ENCODE measurements at places on chromosomes 12 and 14.

DNA sequence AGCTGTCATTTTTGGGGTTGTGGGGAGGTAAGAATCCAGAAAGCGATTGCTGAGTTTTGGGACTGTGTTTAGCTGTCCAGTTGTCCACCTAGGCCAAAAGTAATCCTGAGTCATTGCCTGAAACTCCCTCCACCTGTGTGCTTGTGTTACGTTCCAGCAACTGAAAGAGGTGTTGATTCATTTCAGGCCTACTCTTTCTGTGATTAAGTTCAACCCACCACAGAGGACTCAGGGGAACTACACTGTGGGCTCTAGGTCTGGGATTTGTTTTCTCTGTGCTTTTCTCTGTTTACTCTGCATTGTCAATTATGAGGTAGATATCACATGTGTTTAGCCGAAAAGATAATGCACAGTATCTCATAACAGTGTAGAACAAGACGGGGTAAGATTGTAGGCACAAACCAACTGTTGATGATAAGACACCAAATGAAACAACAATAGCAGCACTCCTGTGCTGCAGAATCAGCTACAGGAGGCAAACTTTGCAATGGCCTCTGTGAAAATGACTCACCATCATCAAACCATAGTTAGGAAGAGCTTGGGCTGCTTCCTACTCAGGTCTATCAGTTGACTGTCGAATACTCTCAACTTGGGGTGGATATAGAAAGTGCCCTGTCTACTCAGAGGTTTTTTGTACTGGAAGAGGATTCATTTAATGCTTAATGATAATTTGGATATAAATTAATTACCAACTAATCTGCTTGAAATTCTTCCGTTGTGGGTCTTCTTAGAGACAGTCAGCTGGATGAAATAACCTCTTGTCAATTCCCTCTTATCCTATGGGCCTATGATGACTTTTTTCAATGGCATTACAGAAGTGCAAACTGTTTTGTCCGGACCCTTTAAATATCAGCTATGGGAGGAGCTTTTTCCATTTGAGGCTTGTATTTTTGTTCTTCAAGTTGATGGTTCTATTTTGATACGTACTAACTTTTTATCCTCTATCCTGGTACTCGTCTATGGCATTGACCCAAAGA lies 385.9 kb downstream of the BMP4 start:
- no peak for DNase-seq

DNA sequence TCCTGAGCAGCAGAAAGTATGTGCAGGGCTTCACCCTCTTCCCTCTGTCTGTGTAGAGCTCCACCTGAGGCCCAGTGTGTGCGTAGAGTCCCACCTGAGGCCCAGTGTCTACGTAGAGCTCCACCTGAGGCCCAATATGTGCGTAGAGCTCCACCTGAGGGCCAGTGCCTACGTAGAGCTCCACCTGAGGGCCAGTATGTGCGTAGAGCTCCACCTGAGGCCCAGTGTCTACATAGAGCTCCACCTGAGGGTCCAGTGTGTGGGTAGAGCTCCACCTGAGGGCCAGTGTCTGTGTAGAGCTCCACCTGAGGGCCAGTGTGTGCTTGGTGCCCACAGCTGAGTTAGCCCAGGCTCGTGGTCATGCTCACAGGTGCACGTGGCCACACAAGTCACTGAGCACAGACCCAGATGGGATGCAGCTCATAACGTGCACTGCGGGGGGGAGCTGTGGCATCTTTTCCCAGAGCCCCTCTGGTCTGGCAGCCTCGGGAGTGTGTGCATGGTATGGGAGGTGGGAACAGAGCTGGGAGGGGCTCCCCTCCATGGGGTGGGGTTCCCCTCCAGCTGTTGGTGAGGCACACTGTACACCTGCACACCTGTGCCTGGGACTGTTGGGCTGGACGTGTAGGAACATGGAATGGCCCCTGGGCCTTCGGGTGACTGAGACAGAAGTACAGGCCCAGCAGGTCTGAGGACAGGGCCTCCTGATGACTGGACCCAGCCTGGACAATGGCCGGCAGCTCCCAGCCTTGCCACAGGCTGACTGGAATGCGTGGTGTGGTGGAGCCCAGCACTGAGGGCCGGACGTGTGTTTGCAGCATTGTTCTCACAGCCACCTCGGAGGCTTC lies 20.1 kb downstream of the PACS2 start:
- DNase-seq, result peak; percentile 46

DNA sequence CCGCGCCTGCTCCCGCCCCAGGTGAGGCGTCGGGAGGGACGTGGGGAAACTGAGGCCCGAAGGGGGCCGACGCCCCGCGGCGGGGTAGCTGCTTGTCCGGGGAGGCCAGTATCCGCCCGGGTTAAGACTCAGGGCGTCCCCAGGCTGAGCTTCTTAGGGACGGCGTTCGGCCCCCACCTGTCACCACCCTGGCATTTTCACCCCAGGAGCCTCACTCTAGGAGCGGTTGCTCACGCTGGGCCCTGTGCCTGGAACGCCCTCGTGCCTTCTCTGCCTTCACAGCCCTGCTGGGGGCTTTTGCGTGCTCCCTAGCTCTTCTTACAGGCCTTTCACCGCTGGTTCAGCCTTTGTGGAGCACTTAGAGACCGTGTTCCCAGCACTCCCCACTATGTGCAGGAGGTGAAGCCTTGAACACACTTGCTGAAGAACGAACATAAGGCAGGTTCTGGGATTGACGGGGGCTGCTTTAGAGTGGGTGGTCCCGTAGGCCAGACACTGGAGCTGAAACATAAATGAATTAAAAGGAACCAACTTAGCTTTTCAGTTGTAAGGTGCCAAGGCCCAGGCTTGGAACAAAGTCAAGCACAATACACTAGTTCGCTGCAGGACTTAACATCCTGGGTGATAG lies 601 bp downstream of the ZNF839 start:
- no peak for DNase-seq

DNA sequence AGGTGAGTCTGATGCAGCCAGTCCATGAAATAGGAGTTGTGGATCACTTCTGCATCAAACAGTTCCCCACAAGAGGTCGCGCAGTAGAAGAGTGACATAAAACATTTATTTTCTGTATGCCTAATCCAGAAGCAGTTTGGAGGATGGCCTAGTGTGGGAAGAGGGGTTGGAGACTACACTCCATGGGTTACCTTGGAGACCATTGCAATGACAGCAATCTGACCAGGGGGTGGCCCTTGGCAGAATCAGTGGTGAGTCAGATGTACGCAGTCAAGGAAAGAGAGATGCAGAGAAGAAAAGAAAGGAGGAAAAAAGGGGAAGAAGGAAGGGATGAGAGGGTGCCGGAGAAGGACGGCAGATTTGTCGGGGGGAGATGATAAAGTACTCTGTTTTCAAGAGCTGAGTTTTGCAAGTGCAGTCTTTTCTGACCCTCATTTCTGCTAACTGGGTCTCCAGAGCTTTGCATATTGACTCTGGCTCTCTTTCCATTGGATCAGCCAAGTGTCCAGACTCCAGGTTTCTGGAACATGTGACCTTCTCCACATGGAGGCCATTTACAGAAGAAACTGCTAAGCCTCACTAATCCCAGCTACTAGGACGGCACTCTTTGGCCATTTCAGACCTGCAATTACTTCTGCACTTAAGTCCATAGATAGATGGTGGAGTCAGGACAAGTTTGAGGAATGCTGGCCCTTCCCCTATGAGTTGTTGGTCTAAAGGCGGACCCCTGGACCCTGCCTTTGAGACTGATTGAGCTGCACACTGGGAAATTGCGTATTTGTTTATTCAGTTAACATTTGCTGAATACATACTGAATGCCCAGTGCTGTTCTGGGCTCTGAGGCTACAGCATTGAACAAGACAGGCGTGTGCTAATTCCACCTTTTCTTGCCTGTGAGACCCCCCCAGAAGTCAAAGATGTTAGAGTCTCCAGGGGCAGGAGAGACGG lies 424.2 kb downstream of the BCL11B start:
- DNase-seq, result no peak

- no peak for DNase-seq
Observed at GRCh38 chr14:100664231-100664630, 62.5 kb upstream of the DLK1 start.

DNA sequence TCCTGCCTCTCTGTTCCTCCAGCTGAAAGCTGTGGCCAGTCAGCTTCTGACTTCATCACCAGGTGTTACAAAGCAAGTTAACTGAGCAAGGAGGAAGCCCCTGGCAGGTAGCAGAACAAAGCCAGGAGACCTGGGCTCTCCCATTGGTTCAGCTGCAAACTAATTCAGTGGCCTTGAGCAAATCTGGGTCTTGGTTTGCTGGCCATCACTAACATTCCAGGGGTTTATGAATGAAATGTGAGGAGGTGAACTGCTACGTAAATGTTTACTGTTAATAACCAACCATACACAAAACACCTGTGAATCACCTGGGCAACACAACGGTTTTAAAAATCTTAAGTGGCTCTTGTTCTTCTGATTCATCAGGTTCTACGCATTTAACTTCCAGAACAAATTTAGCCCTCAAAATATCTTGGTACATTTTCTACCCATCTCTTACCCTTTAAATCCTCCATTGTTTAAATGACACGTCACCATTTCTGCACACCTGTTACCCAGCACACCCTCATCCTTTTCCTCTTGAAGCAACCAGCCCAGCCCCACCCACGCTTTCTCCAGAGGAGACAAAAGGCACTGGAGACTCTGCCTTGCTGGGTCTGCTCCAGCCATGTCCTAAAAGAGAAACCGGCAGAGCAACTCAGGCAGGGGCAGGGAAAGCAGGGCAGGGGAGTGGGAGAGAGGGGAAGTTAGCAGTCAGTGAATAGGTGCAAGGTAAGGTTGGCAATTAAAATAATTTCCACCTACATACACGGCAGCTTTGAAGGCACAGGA lies 49.3 kb upstream of the TSPAN11 start:
- no peak for DNase-seq

DNA sequence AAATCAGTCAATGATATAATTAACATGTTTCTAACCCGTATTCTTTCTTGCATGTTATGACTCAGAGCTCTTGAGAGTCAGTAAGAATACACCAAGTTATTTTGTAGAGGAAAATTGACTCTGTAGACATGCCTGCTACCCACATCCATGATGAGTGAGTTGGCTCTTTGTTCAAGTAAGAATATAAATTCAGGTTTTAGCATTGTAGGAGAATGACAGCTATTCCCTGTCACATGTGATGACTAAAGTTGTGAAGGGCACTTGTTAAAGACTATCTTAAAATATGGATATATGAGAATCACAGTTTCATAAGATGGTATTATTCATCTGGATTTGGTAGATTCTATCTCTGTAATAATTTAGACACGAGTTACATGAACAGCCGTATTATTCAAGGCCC lies 209.1 kb downstream of the CCDC59 start:
- no peak for DNase-seq

All from upper lobe of left lung (tissue), 6 donors.